NCI-H524 treated with DMSO at 0.1 percent for 48 hours (cell line): ENCODE measurements at places on chromosomes 11 and 22.

DNA sequence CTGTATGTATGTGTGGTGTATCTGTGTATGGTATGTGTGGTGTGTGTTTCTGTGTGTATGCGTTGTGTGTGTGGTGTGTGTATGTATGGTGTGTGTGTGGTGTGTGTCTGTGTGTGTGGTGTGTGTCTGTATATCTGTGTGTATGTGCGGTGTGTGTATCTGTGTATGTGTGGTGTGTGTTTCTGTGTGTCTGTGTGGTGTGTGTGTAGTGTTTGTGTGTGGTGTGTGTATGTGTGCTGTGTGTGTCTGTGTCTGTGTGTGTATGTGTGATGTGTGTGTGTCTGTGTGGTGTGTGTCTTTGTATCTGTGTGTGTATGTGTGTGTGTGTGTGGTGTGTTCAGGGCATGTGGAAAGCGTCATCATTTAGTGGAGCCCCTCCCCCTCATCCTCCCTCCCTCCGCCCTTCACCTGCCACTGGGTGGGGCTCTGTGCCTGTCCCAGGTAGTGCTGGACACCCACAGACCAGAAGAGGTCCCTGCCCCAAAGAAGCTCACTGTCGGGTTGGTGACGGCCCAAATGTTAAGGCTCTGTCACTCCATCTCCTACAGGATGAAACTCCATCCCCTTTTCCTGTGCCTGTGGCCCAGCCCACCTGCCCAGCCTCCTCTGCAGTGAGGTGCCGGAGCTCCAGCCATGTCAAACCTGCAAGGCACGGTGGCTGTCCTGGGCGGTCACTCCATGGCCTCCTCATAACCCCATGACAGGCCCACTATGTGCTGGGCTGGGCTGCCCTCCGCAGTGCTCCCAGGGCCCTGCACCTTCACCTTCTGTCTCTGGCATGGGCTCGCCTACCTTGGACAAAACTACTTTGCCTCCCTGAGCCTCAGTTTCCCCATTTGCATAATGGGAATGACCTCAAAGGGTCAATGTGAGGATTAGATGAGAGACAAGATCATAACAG lies 23.4 kb upstream of the SHISAL1 start:
- no peak for DNase-seq

DNA sequence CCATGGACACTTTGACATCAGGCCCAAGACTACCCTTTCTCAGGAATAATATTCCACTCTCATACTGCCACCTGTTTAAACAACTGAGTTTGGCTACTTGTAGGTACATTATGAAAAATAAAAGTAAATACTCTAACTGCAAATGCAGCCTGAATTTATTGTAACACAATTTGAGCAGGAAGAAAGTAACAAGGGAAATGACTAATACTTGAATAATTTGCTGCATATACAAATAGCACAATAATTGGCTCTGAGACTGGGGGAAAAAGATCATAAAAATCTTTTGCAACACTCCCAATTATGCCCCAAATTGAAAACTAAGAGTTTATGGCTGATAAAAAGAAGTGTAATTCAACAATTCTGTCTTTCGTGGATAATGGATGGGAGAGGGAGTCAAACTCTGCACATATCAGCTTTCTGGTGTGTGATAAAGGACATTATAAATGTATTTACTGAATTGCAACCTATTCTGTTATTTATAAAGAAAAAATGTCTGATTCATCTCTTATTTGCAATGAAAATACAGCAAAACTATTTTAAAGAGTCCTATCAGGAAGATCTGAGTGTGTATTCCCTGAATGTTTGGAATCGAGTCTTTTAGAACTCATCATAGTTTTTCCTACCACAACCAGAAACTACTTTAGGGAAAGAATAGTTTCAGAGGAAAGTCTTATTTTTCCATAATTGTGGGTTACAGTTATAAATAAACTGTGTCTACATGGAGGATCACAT lies 359.0 kb downstream of the JRKL start:
- DNase-seq, result no peak

- DNase-seq, result no peak
Observed at GRCh38 chr11:134509381-134510232, 97.6 kb upstream of the B3GAT1 start.

DNA sequence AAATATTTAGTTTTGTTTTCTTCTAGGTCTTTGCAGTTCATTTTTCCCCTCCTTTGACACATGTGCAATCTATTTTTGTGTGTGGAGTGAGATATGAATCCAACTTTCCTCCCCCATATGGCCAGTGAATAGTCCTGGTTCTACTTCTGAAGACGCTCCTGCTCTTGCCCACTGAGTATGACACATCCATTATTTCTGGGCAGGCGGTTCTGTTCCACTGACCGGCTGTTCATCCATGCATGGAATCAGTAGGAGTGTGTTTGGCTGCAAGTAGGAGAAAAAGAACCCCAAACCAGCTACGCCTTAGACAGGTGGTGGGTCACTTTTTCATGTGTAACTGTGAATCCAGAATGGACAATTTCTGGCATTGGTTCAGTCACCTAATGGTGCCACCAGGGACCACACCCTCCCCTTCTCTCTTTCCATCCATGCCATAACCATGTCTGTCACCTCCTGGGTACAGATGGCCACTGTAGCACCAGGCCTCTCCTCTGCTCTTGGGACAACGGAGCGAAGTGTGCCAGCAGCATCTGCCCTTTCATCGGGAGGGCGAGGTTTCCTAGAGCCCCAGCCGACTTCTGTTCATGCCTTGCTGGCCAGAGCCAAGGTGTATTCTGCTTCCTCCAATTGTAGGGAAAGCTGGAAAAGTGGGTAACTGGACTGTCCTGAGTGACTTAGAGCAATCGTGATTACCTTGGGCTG lies 67.4 kb upstream of the SLC22A12 start:
- no peak for DNase-seq

- DNase-seq, result no peak
Observed at GRCh38 chr11:104946907-104947306, 21.5 kb downstream of the CASP4 start.

DNA sequence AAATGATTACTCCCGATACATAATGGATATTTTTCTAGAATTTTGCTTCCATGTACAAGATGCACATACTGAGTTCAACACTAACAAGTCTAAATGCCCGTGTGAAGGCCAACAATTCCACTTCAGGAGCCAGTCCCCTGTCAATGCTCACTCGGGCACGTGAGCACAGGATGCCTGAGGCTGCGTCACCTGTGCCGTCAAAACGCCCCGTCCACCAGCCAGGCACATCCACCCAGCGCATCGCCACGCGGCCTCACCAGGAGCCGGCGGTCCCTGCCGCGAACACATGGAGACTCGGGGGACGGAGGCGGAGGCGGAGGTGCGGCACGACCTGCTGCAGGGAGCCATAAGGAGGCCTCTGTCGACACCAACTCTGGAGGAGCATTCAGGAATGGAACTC lies 9.8 kb downstream of the TOLLIP start:
- DNase-seq, result no peak

- no peak for DNase-seq
Observed at GRCh38 chr11:70133771-70134335, 55.7 kb downstream of the ANO1 start.

DNA sequence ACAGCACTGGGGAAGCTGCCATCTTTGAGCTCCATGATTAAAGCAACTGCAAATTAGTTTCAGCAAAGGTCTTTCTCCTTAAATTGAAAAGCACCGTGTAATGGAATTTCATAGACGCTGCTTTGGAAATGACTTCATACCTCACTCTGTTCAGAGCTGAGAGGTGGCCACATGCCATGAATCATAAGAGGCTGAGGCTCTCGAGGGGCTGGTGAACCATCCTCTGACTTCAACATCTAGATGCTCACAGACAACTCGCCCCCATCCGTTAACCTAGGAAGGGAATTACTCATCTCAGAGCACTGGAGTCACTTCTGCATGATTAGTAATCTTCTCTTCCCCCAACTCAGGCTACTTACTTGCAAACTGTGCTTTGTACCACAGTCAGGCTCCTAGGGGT lies 122.3 kb downstream of the RCN1 start:
- no peak for DNase-seq
